Thoracic aorta (tissue), 2 donors: ENCODE measurements at places on chromosomes 5 and 9.
A peak's percentile ranks its signal among the peaks of the same experiment; 100 is the strongest.

- H3K4me3 ChIP-seq = no peak overlapping the region
- no peaks in the 10 kb centered on the region for H3K27me3 ChIP-seq
- no peaks in the 10 kb centered on the region for H3K36me3 ChIP-seq
- no peaks in the 10 kb centered on the region for H3K4me1 ChIP-seq
Observed at GRCh38 chr5:178389796-178390195, 157.2 kb upstream of the PHYKPL start.

GRCh38 chr5:33475706-33476105 is 34.9 kb downstream of the TARS1 start:
- H3K27me3 ChIP-seq = no peaks in the 10 kb centered on the region
- H3K4me1 ChIP-seq = no peaks in the 10 kb centered on the region
- peaks cover 12% of the 10 kb centered on the region for H3K36me3 ChIP-seq
- H3K27ac ChIP-seq = no peak overlapping the region
- DNase-seq = no peak

GRCh38 chr5:155919725-155920124 is 407.2 kb upstream of the SGCD start:
- no peaks in the 10 kb centered on the region for H3K36me3 ChIP-seq
- no peak for DNase-seq
- no peak overlapping the region for H3K27ac ChIP-seq
- no peaks in the 10 kb centered on the region for H3K4me1 ChIP-seq
- H3K27me3 ChIP-seq = no peaks in the 10 kb centered on the region
- no peak overlapping the region for H3K4me3 ChIP-seq

- peak overlapping the region; percentile 69 for H3K4me3 ChIP-seq
- DNase-seq = no peak
- H3K27ac ChIP-seq = peak overlapping the region; percentile 96
- no peaks in the 10 kb centered on the region for H3K27me3 ChIP-seq
- no peaks in the 10 kb centered on the region for H3K36me3 ChIP-seq
- H3K4me1 ChIP-seq = peaks cover 37% of the 10 kb centered on the region
Observed at GRCh38 chr9:110125763-110126351, 82.1 kb downstream of the C9orf152 start.

DNA sequence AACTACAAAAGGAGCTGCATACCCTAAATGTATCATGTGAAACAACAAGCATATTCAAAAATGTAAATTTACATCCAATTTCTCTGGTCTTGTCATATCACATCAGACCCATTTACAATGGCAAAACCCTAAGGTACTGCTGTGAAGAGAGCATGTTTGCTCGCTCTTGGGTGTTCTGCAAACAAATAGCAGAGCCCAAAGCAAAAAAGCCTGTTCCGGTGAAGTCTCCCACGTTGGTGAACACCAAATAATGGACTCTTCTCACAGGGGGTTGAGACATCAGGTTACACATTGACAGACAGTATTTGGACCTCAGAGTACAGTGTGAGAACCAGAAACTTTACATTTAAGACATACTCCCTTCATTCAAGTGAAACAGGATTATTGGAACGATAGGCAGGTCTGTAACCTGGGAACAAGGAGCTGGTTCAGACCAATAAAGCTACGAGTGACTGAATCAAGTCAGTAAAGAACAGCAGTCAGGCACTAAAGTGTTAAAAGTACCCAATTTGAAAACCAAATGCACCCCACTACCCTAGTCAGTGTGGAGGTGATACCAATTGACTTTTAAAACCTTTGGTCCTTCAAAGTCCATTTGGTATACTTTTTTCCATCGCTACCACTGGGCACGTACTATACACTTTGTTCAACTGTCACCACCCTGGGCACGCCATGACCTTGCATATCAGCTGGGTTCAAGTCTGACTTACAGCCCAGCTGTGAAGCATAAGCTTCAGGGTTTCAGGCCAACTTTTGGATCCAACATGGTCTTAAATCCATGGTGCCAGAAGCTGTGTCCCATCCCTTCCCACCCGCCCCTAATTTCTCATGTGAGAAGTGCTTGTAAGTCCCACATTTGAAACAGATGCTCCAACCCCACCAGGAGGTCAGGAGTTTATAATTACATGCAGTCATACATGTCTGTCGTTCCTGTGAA is 36.4 kb downstream of the ETF1 start:
- peaks cover 24% of the 10 kb centered on the region for H3K36me3 ChIP-seq
- H3K27ac ChIP-seq = no peak overlapping the region
- peaks cover 26% of the 10 kb centered on the region for H3K4me1 ChIP-seq
- no peaks in the 10 kb centered on the region for H3K27me3 ChIP-seq

GRCh38 chr5:100409660-100410151 is 125.5 kb upstream of the FAM174A start:
- no peak overlapping the region for H3K4me3 ChIP-seq
- no peaks in the 10 kb centered on the region for H3K27me3 ChIP-seq
- H3K4me1 ChIP-seq = no peaks in the 10 kb centered on the region
- H3K27ac ChIP-seq = no peak overlapping the region
- no peaks in the 10 kb centered on the region for H3K36me3 ChIP-seq
- DNase-seq = no peak
